Cardiac muscle cell (in vitro differentiated cells and primary cell): ENCODE measurements at places on chromosomes 6 and 20.

- DNase-seq = peak; percentile 92
Observed at GRCh38 chr6:108622641-108623298, 62.1 kb downstream of the FOXO3 start.

DNA sequence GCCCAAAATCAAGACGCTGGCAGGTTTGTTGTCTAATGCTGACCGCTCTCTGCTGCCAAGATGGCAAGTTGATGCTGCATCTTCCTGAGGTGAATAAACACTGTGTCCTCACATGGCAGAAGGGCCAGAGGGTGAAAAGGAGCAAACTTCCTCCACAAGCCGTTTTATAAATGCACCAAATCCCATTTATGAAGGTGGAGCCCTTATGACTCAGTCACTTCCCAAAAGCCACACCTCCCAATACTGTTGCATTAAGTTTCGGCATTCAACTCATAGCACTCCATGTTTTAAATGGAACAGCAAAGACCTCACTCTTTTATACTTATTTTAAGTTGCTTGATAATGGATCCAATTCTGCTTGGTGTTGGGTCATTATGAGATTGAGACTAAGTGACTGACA is 316.6 kb downstream of the RFPL4B start:
- DNase-seq = no peak

DNA sequence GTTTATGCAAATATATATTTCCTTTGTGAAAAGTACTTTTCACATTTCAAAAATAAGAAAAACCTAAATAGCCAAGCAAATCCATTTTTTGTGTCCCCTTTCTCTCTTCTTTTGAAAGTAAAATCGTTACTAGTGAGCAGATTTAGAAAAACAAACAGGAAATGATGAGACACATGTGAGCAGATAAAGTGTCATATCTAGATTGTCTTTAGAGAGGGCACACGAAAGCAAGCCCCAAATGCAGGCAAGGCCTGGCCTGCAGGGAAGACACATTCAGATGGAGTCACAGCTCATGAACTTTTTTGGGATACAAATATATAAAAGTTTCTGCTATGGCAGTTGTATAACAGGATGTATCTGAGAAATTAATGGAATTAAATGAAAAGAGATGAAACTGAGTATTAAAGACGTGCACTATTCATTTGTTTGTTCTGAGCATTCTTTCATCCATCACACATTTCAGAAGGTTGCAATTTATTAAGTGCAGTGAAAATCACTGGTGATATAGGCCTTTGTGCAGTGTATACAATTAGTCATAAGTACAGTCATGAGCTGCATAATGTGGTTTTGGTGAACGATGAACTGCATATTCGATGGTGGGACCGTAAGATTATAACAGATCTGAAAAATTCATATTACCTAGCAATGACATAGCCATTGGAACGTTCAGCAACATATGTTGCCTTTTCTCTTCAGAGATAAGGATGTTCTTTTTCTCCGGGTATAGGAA is 101.4 kb downstream of the PACRG start:
- no peak for DNase-seq

- DNase-seq = no peak
Observed at GRCh38 chr6:75747152-75747992, 1.7 kb upstream of the MYO6 start.

- DNase-seq = no peak
Observed at GRCh38 chr6:125598422-125598821, 151.0 kb upstream of the HEY2 start.

- peak; percentile 69 for DNase-seq
Observed at GRCh38 chr20:44642203-44643153, 9.0 kb downstream of the ADA start.

- peak; percentile 36 for DNase-seq
Observed at GRCh38 chr20:50387996-50388332, 122.2 kb upstream of the PTPN1 start.

DNA sequence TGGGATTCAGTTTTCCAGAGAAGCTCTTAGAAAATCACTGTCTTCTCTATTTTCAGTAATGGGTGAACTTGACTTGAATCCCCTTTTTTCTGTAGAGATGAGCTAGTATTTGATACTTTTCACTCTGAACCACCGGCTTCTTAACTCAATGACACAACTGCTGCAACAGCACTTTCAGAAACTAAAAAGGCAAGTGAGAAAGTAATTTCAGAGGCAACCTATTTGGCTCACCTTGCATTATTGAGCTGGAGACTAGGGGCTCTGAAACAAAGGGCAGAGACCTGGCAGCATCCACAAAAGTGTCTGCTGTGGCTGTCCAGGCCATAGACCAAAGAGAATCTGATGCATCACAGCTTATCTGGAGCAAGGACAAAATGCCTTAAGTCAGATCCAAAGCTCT is 289.8 kb upstream of the IRAK1BP1 start:
- no peak for DNase-seq

GRCh38 chr6:6635291-6635690 is 46.8 kb downstream of the LY86 start:
- no peak for DNase-seq

- no peak for DNase-seq
Observed at GRCh38 chr6:120700001-120700400, 634.3 kb downstream of the TBC1D32 start.

DNA sequence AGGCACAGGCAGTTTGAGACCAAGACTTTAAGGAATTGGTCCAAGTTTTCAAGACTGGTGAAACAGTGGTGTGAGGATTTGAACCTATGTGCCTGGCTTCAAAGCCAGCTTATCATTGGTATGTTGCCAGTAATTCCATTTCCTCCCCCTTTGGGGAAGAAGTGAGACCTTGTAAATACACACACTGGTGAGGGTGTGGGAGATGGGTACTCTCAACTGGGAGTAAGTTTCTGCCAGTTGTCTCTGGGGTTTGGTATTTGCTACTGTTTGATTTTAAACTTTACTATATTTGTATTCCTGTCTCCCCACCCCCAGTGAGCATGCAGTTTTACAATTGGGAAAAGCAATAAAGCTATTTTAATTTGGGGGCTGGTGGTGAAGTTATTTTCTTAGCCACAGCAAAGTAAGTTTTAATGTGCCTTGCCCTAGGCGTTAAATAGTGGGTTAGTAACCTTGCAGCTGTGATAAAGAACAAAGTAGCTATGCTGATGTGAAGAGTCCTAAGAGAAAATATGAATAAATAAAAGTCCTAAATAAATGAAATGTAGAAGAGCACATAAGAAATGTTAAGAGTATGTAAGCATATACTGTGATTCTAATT is 31.0 kb downstream of the SNX9 start:
- no peak for DNase-seq
